GM23248 (cell line): ENCODE measurements at places on chromosomes 4 and X. TPM values are rescaled to one million over a fixed set of nuclear protein-coding genes. Genes with fewer than 3 reads are reported as not detected.

DNA sequence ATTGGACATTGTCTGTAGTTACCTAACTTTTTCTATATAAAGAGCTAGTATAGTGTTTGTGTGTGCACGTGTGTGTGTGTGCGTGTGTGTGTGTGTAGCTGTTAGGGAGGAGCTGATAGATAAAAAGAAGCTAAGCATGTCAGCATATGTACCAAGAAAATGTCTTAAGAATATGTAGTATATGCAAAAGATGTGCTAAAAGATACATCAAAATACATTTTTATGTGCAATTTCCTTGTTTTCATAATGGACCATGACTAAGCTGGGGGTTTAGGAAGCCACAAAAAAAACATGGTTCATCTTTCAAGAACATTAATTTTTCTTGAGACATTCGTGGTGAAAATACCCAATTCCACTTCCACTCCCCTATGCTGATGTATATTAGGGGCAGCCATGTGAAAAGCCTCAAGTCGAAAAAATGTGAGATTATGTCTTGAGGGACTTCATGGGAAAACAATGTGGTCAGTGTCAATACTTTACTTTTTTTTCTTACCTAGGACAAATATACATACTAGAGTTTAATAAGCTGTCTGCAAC, 1599.7 kb downstream of the ARAP2 start:
- no peak for DNase-seq

GRCh38 chr4:26067035-26067434, 153.0 kb downstream of the SMIM20 start:
- DNase-seq, result no peak

- peak; percentile 94 for DNase-seq
Observed at GRCh38 chr4:153409412-153409811, 56.7 kb upstream of the TMEM131L start.

DNA sequence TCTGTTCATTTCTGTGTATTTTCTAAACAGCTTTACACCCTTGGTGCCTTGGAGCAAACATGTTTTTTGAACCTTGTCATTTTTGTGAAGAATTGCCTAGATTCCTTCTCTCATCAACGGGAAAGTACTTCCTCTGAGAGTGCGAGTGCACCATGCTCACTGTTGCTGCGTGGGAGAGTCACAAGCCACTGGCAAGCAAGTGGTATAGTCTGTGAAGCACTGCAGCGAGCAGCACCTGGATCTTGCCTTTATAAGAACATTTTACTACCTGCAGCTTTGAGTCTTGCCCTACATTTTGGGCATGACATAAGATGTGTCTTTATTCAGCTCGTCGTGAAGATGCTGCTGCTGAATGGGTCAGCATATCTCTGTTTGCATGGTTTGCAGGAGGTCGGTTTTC, 44.9 kb downstream of the HADH start:
- no peak for DNase-seq

- no peak for DNase-seq
Observed at GRCh38 chrX:154351183-154352011, 23.0 kb downstream of the FLNA start.

DNA sequence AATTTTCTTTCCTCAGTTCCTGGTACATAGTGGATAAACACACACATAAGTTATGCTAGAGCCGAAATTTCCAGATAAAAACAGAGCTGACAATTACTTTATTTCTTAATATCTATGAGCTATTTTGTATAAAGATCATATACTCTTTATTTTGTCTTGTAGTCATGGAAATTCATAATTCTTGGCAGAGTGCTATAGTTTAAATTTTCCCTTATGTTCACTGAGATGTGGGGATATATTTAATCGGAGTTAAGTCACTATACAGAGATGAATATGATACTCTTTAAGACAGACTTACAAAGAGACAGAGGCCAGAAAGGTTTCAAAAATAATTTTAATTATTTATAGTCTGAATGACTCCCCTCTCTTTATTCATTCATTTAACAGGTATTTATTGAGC, 89.7 kb downstream of the PPEF1 start:
- DNase-seq, result no peak

- DNase-seq, result no peak
Observed at GRCh38 chrX:104864296-104864695, 298.3 kb downstream of the IL1RAPL2 start.

- DNase-seq, result peak; percentile 16
Observed at GRCh38 chrX:8731559-8732395, at the start of gene ANOS1. TSS of gene ANOS1 (minus strand) at chrX:8732137. CDS start at chrX:8732036, 101 bp downstream.

OTC gene
- not detected in 2 replicates for total RNA-seq

PRSS48 gene
- total RNA-seq, result not detected in 2 replicates
